ENCODE measurements at places on chromosomes 5 and 9.
A peak's percentile ranks its signal among the peaks of the same experiment; 100 is the strongest.

DNA sequence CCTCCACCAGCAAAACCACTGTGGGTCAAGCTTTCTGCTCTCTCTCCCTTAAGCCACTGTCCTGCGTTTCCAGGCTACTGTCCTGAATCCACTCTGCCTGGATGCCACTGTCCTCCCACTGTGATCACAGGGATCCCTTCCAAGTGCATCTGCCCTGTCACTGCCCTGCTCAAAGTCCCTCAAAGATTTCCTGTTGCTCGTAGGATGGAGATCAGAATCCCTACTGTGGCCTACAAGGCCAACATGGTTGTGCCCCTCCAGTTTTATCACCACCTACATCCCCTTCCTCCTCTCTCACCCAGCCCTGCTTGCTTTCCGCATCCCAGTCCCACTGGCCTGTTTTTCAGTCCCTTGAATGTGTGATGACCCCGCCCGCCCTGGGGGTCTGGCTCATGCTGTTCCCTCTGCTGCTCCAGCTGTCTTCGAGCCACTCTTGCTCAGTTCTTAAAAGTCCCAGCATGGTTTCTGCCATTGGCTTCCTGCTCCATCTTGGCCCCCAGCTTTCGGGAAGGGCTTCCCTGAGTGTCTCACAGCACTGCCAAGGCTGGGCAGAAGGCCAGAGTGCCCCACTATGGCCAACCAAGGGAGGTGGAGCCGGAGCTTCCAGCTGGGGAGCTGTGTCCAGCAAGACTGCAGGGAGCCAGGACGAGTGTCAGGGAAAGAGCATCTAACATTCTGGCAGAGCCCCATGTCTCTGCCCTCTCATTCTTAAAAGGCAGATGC is 12.9 kb upstream of the FRRS1L start:
- DNase-seq: no peak

DNA sequence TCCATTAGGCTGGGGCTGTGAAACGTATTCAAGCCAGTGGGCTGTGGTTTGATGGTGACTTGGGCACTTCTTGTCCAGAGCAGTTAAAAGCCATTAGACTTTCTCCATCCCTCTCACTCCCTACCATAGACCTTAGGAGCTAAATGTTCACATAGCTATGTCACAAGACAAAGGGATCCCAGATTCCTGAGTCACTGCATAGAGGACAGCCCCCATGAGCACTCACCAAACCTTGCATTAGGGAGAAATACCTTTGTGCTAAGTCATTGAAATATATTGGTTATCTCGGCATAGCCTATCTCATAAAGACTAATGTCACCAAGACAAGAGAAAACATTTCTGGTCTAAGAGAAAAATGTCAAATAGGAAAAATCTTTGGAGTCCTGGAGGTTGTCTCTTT is 104.3 kb downstream of the TRPM6 start:
- DNase-seq: no peak

GRCh38 chr9:7592321-7593316 is 207.0 kb downstream of the DMAC1 start:
- no peak for DNase-seq

- no peak for DNase-seq
Measured at GRCh38 chr5:82918311-82919031, 158.7 kb downstream of the TMEM167A start.

GRCh38 chr9:6029604-6030274 is 14.3 kb upstream of the RANBP6 start:
- no peak for DNase-seq

GRCh38 chr9:124122321-124122720 is 110.8 kb downstream of the LHX2 start:
- no peak for DNase-seq

GRCh38 chr9:127930231-127931091 is at the start of gene PIP5KL1:
Gene PIP5KL1, minus strand, starts transcription at chr9:127930777. Its CDS starts 25 bp downstream, at chr9:127930752.
- DNase-seq: peak; percentile 93

- DNase-seq: no peak
Measured at GRCh38 chr9:134177186-134177585, 12.8 kb upstream of the RNU6ATAC start.

- DNase-seq: no peak
Measured at GRCh38 chr9:134606951-134607731, 34.5 kb upstream of the COL5A1 start.

- no peak for DNase-seq
Measured at GRCh38 chr5:157327771-157328170, 61.8 kb downstream of the CYFIP2 start.

- no peak for DNase-seq
Measured at GRCh38 chr9:93164085-93164484, 19.9 kb upstream of the WNK2 start.

- DNase-seq: no peak
Measured at GRCh38 chr5:83937837-83938236, 217.2 kb upstream of the HAPLN1 start.
